ENCODE measurements at places on chromosomes 7 and 10. TPM values are rescaled to one million over a fixed set of nuclear protein-coding genes. Genes with fewer than 3 reads are reported as not detected.
A peak's percentile ranks its signal among the peaks of the same experiment; 100 is the strongest.

Gene HSPA14
- total RNA-seq, result 18.5 TPM

GRCh38 chr7:139341058-139341775 lies at the start of gene FMC1:
Gene FMC1 (plus strand): TSS chr7:139341337. CDS start chr7:139341385, 48 bp downstream.
- DNase-seq, result peak; percentile 90

DNA sequence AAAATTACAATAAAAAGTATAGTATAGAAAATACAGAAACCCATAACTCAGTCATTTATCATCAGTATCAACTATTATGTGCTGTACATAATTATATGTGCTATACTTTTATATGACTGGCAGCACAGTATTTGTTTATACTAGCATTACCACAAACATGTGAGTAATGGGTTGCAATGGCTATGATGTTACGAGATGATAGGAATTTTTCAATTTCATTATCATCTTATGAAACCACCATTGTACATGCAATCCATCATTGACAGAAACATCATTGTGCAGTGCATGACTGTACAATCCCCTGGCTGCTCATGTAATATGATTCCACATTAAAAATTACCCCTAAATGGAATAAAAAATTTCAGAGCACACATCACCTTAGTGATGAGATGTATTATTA lies 55.7 kb upstream of the TMEM229A start:
- DNase-seq, result no peak

DNA sequence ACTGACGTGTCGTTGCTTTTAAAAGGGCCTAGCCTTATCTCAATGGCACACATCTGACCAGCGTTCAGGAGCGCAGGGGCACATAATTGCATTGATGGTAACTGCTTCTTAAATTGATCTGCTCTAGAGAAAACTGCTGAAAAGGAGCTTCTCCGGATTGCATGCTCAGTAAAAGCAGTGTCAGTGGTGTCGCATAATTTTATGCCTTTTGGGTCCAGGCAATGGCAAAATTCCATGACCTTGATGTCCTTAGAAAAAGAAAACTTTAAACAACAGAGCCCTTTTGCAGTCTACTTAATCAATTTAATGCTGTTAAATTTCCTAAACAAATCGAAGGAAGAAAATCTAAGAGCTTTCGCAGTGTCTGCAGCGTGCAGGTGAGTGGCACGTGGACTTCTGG lies 75.7 kb downstream of the PTPRE start:
- DNase-seq, result no peak

All from H7 (cell line).